H54 (cell line): ENCODE measurements at places on chromosomes 2 and 18.
A peak's percentile ranks its signal among the peaks of the same experiment; 100 is the strongest.

DNA sequence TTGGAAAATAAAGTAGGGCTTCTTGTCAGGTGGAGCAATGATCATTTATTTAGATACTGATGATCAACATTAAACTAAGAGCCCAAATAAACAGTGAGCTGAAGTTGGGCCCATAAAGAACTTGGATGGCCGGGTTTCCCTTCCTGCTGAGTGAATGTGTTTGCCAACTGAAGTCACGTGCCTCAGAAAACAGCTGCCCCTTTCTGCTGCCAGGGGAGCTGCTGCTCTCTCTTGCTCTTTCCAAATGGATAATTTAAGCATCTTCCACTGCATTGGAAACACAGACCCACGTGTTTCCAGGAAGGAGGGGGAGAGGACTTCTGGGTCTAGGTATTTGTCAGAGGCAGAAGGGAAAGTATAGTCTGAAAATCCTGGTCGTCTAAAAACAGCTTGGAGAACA is 22.9 kb upstream of the NCKAP5 start:
- no peak for DNase-seq

GRCh38 chr18:37484983-37485834 is 80.4 kb downstream of the CELF4 start:
- DNase-seq = no peak

- DNase-seq = no peak
Observed at GRCh38 chr2:44135296-44135695, 33.4 kb upstream of the PPM1B start.

DNA sequence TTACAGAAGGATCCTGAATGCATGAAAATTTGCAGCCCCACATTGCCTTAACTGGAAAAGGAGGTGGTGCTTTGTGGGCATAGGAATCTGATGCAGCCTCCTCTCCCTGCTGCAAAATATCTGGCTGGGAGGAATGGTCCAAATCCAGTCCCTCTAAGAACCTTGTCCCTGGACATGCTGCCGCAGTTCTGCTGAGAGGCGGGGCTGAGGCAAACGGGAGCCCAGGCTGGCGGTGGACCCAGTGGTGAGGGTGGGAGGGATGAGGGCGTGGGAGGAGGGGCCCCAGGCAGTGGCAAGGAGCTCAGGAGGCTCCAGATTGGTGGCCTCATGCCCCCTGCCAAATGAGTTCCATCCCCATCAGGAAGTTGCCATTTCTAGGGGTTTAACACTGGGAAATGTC is 36.2 kb downstream of the ZAP70 start:
- DNase-seq = no peak

GRCh38 chr2:218743068-218743467 is 32.4 kb downstream of the TTLL4 start:
- DNase-seq = no peak

- peak; percentile 87 for DNase-seq
Observed at GRCh38 chr2:47069628-47070154, 85.4 kb downstream of the STPG4 start.

- DNase-seq = no peak
Observed at GRCh38 chr2:141029428-141030078, 1101.3 kb downstream of the LRP1B start.

GRCh38 chr2:237500681-237501424 is 13.8 kb downstream of the MLPH start:
- DNase-seq = peak; percentile 94
